ENCODE measurements at places on chromosomes 3 and 15.

DNA sequence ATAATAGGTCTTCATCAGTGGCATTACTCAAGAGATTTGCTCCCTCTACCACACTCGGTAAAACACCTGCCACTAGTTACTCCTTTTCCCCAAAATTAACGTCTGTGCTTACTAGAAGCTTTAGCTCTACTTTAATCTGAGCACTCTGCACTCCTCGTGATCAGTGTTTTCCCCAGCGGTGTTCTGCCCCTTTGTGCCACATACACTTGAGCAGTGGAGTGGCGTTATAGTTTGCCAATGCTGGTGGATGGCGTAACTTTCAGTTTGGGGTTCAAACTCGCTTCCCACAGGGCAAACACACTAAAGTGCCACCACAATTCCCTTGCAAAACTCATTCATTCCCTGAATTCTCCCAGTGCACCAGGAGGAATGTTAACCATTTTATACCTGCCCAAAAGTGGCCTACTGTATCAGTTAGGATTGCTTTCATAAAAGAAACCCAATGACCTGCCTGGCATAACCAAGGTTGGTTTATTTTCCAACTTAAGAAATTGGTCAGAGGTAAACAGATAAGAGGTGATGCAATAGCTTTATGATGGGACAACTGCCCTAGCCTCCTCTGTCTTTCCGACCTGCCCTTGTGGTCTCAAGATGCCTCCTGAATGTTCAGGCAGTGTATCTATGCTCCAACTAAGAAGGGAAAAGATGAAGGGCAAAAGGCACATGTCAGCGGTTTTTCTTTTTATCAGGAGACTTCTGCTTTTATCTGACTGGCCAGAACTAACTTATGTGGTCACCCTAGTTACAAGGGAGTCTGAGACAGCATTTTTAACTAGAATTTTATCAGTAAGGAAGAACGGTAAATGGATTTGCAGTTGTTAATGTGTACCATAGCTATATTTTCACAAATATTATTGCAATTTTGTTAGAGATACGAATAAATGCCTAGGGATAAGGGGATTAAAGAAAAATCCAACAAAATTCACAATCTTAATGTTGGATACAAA, 83.9 kb downstream of the FSIP1 start:
- no peak for DNase-seq

GRCh38 chr3:188088948-188089685, 64.8 kb upstream of the LPP start:
- DNase-seq, result no peak

- DNase-seq, result no peak
Observed at GRCh38 chr3:8665407-8665896, 20.9 kb upstream of the SSUH2 start.

DNA sequence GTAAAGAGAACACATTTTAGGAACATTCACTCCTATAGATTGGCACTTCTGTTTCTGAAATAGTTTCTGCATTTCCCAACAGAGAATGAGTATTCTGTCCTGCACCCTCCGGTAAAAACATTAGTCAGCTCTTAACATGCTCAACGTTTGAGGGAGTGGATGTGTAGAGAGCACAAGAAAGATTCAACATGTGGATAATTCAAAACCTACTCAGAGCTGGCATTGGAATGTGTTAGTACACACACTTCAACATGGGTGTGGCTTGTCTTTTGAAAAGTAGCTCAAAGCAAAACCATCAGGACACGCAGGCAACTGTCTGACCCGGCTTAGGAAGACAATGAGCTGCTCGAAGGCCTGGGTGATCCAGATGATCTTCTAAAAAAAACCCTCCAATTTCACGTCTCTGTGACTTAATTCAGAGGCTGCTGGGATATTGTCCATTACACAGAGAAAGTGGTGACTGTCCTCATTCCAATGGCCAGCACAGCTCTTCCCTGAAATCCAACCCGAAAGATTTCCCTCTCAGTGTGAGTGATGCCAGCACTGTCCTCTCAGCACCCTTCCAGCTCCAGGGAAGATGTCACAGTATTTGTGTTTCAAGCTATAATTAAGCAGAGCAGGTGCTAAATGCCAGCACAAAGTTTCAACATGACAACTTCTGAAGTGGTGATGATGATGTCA, 18.1 kb downstream of the FBN1 start:
- DNase-seq, result no peak

DNA sequence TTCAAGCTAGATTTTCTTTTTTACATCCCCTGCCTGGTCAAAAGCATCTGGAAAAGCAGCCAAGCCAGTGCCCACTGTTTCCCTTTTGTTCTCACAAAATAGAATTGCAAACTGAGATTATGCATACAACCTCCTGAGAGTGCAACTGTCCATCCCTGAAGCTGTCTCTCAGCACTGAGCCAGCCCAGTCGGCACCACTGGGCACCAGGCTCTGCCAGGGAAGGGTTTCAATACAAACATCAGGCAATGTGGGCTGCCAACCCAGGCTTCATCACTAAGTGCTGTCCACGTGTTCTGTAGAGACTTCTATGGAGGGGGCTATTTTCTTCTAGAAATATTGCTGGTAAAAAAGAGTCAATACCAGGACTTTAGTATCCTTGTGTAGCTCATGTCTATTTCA, 356.3 kb upstream of the TBL1XR1 start:
- no peak for DNase-seq

- peak; percentile 36 for DNase-seq
Observed at GRCh38 chr3:120450600-120451271, at the start of gene FSTL1. Gene FSTL1, minus strand, starts transcription at chr3:120450992. Its CDS starts 246 bp downstream, at chr3:120450746.

All from T47D (cell line).